ENCODE measurements at places on chromosomes 3 and 15.

DNA sequence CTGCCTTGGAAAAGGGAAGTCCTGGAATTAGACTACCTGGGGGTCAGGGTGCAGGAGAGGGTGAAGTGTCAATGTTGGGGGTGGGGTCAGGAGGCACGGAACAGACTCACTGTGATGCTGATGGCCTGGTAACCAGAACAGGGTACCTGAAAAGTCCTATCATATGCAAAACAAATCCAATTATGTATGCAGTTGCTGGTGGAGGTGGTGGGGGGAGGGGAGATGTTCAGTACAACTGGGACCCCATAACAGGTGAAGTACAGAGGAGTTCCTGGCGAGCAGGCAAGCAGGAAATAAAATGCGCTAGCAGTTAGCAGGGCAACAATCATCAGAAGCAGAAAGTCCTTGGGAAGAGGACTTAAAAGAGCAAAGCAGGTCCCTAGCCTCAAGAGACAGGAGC is 4.2 kb upstream of the KATNBL1 start:
- DNase-seq = no peak

- DNase-seq = peak; percentile 39
Observed at GRCh38 chr15:58227706-58228543, 89.7 kb downstream of the AQP9 start.

GRCh38 chr15:42080186-42080918 is 14.0 kb downstream of the PLA2G4D start:
- DNase-seq = no peak

DNA sequence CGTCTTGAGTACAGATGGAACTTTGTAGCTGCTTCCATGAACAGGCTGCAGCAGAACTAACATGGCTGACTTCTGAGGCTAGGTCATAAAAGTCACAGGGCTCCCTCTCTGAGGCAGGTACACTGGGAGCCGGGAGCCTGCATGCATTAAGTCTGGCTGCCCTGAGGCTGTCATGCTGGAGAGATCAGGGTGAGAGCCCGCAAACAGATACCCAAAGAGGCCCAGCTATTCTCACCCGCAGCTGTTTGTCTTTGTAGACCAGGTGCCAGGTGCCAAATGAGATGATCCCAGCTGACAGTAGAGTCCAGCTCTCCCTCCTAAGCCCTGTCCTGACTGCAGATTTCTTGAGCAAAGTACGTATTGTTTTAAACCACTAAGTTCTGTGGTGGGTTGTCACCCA is 8.6 kb upstream of the SLCO3A1 start:
- DNase-seq = peak; percentile 81

- no peak for DNase-seq
Observed at GRCh38 chr3:110378481-110378880, 693.1 kb upstream of the NECTIN3 start.

Measured in NCI-H146 (cell line).